Fibroblast of the aortic adventitia (primary cell): ENCODE measurements at places on chromosomes 16 and 17.

- DNase-seq: no peak
Measured at GRCh38 chr17:50108556-50108955, 13.4 kb downstream of the PDK2 start.

DNA sequence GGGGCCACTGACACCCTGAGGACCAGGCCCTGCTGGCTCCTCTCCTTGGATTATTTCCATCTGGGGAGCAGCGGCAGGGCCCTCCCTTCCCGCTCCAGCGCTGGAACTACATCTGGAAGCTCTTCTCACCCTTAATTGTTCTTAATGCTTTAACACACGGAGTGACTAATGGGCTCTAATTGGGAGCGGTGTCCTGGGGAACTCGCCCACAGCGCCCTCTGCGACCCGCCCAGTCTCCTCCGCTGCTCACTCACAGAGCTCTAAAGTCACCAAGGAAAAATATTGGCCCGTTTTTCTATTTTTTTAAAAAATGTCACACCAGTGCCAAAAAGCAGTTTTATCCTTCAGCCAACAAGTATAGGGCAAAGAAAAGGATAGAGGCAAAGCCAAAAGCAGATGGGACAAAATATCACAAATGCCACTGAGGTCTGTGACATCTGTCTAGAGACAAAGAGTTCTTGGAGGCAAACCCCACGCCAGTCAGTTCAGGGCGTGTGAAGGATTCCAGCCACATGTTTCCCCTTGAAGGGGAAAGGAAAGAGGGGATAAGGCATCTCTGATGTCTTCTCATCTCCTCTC, 134.7 kb downstream of the RBFOX3 start:
- DNase-seq: no peak

GRCh38 chr16:89999831-90000574, 19.3 kb downstream of the DBNDD1 start:
- no peak for DNase-seq

DNA sequence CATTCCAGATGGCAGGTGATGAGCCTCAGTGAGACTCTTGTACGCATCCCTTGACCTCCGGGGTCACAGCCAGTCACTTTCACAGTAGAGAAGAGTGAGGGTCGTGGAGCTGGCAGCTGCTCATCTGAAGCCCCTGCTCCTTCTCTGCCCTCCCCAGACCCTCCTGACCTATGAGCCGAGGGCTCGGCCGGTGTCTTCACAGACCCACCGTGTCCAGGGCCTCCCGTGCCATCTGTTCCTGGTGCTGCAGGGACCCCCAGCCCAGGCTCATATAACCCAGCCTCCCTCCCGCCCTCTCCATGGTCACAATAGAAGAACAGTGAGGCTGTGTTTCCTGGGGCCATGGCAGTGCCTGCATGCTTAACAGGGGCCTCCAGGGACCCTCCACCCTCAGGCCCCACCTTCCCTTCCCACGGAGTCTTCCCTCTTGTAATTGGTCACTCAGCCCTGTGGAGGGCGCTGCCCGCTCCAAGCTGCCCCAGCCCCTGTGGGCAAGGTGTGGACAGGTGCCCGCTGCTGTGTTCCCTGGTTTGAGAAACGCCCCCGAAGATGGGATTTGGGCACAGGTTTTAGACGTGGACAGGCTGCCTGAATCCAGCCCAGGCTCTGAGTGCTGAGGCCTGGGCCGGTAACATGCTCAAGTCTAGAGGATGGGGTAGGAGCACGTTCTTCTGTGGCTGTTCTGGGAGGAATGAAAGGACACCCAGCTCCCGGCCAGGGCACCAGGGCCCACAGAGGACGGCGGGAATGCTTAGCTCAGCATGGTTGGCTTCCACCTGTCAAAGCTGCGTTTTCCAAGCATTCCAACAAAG, 38.7 kb downstream of the ACSF3 start:
- DNase-seq: no peak
